ENCODE measurements at places on chromosomes 3 and 15.

- no peak for DNase-seq
Observed at GRCh38 chr15:66704803-66705153, 2.7 kb downstream of the SMAD6 start.

GRCh38 chr3:43870844-43871626, 180.3 kb downstream of the ABHD5 start:
- no peak for DNase-seq

GRCh38 chr3:177478170-177478867, 281.0 kb upstream of the TBL1XR1 start:
- no peak for DNase-seq

GRCh38 chr3:45965653-45966052, 22.4 kb downstream of the CXCR6 start:
- DNase-seq, result peak; percentile 38

GRCh38 chr3:130729154-130729553, 17.5 kb downstream of the PIK3R4 start:
- no peak for DNase-seq

GRCh38 chr3:112476346-112476745, 22.9 kb downstream of the BTLA start:
- no peak for DNase-seq

- no peak for DNase-seq
Observed at GRCh38 chr3:197522881-197523441, 32.8 kb downstream of the BDH1 start.

GRCh38 chr3:39408493-39409372, 2.2 kb downstream of the RPSA start:
- no peak for DNase-seq

DNA sequence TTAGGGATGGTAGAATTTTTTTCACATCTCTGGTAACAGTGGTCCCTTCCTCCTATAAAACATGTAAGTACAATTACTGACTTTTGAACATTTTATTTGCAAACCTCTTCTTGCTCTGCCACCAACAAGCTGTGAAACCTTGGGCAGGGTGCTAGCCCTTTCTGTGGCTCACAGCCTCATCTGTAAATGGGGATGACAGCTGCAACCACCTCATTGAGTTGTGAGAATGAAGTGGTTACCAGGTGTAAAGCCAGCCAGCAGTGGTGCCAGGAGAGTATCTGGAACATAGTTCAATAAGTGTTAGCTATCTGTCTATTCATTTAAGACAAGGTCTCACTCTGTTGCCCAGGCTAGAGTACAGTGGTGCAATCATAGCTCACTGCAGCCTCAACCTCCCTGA, 278.1 kb downstream of the ERC2 start:
- no peak for DNase-seq

- no peak for DNase-seq
Observed at GRCh38 chr3:146543461-146544001, 876 bp downstream of the PLSCR1 start.

- DNase-seq, result no peak
Observed at GRCh38 chr15:82047453-82048400, 1.9 kb upstream of the MEX3B start.

DNA sequence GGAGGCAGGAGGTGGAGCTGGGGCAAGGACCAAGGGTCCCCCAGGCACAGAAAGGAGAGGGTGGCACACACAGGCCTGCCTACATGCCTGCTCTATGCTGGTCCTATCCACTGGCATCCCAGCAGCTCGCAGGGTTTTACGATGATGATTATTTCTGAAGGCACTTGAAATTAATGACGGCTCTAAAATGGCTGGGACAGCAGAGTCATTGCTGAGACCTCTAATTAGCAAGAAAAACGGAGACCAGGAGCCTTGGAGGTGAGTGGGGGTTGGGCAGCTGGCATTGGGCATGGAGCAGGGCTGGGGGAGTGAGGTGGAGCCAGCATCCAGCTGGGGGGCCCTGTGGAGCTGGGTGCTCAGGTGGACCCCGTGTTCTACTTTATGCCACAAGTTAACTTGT, 3.5 kb upstream of the LINGO1 start:
- DNase-seq, result no peak

Measured in central memory CD4-positive, alpha-beta T cell (primary cell).